Stimulated activated CD4-positive, alpha-beta T cell treated with anti-CD3 and anti-CD28 coated beads, Interleukin-1b, Interleukin-23, amount 100 ng/mL, for 1 hour (primary cell): ENCODE measurements at places on chromosomes 5 and 9.

DNA sequence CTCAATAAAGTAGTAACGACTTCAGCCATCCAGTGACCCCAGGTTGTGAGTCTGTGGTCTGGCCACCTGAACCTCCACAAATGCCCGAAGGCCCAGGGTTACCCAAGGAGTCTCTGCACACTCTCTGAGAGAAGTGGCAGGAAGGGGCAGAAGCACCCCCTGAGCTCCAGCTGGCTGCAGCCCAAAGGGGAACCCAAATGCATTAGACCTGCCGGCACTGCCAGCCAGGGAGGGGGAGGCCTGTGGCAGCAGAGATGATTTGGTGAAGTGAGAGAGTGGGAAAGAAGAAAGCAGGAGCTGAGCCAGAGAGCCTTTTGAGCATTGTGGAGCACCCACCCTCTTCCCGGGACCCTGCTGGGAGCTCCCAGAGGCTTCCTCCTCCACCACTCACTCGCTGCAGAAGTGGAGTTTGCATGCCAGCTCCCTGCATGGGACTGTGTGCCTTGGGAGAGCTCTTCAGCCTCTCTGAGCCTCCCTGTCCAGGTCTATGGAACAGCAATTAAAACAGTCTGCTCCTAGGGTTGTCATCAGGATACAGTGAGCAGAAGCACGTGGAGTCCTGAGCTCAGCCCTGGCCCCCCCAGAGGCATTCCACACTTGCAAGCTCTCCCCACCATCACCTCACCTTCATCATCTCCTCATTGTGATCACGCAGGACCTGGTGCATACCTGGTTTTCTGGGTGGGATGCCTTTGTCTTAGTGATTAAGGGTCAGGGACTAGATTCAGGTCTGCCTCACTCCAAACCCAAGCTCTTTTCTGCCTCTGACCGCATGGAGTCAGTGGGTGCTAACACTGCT is 13.8 kb upstream of the ANGPTL2 start:
- DNase-seq: no peak

- DNase-seq: no peak
These were observed 14.4 kb downstream of the ANKRD33B start for GRCh38 chr5:10578293-10578665.

- DNase-seq: no peak
These were observed 741.0 kb upstream of the RIOK2 start for GRCh38 chr5:97923997-97924396.

GRCh38 chr5:128857076-128857677 is 108.1 kb upstream of the SLC27A6 start:
- no peak for DNase-seq
